T-helper 2 cell (primary cell): ENCODE measurements at places on chromosomes 3 and 15.

DNA sequence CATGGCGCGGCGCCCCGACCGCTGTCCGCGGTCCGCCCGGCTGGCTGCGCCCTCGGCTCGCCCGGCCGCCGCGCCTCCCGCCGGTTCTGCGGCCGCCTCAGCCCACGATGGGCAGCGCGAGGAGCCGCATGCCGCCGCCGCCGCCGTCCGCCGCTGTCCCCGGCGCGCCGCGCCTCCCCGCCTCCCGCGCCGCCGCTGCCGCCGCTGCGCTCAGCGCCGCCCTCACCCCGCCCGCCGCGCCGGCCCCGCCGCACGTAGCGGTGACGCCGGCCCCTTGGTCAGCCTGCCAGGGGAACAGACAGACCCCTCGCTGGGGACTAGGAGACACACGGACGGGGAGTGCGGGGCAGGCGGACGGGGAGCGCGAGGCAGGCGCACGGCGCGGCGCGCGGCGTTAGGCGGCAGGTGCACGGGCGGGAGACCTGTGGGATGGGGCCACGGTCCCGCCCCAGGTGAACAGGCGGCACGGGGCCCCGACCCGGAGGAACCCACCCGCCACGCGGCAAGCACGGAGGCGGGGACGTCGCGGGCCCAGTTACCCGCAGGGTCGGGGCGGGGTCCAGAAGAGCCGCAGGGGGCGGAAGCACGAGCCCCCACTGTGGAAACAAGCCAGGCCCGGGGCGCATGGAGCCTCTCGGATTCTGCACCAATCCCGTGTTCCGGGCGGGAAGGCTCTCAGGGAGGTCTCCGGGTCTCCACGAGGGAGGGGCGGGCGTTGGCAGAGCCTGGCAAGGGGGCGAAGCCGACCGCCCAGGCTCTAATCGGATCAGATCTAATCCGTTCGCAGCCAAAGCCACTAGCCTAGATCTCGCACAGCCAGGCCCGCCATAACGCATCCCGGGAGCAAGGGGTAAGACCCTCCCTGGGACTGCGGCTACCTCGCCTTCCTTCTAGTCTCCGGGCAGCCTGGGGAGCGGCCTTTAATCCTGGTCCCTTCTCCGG, at the start of gene CSPG5:
CSPG5 (minus strand) TSS at position 175 of the 942 bp plus-strand sequence; CDS start at position 3, 172 bp downstream.
- DNase-seq: peak; percentile 15

DNA sequence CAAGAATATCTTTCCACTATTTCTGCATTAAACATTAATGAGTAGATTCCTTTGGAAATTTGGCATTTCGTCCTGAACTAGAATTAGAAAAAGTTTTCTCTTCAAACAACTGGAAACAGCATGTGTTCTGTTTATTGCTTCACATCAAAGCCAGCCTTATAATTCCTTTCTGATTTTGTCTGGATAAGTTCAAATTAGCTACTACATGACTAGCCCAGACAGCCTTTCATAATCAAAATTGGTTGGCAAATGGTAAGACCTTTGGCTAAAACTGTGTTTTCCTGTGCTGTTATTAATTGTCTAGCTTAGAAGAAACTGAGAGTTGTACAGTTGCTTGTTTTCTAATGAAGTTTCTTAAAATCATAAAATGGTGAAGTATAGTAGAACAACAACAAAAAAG, 52.7 kb upstream of the P3H2 start:
- no peak for DNase-seq

GRCh38 chr3:107247116-107247515, 130.1 kb upstream of the CCDC54 start:
- DNase-seq: no peak

DNA sequence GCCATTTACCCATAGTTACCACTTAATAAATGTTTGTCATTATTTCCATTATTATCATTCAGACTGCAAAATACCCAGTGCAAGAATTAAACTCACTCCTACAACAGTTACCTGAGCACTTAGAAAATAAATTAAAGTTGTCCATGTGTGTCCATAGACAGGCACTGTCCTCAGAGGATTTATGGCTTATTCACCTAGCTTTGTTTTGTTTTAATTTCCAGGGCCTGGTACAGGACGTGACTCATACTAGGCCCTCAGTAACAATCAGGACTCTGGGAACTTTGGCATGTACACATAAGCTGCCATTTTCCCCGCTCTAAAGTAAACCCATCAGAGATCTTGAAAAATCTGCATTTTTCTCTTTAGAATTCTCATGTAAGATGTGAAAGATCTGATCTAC, 458.5 kb upstream of the ARRDC4 start:
- DNase-seq: no peak

- DNase-seq: no peak
Observed at GRCh38 chr3:189766416-189766815, 135.2 kb downstream of the TP63 start.

- DNase-seq: no peak
Observed at GRCh38 chr3:31106204-31106603, 211.7 kb upstream of the GADL1 start.

DNA sequence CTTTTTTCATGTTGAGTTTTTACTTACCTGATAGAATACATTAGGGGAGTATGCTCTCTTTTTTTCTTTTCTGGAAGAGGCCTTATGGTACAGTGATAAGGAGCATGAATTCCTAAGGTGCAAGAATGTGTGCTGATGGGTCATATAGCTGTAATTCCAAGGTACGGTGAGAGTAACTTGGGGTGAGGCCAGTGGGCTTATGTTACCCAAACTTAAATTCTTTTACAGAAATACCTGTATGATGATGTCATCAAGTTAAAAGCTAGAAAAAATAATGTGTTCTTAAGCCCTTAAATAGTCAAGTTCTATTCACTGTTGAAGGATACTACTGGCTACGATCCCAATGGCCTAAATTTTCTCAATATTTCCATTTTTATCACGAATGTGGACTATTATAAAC, 111.2 kb downstream of the GMPS start:
- no peak for DNase-seq

GRCh38 chr3:31968369-31968926, 12.6 kb downstream of the OSBPL10 start:
- DNase-seq: no peak

DNA sequence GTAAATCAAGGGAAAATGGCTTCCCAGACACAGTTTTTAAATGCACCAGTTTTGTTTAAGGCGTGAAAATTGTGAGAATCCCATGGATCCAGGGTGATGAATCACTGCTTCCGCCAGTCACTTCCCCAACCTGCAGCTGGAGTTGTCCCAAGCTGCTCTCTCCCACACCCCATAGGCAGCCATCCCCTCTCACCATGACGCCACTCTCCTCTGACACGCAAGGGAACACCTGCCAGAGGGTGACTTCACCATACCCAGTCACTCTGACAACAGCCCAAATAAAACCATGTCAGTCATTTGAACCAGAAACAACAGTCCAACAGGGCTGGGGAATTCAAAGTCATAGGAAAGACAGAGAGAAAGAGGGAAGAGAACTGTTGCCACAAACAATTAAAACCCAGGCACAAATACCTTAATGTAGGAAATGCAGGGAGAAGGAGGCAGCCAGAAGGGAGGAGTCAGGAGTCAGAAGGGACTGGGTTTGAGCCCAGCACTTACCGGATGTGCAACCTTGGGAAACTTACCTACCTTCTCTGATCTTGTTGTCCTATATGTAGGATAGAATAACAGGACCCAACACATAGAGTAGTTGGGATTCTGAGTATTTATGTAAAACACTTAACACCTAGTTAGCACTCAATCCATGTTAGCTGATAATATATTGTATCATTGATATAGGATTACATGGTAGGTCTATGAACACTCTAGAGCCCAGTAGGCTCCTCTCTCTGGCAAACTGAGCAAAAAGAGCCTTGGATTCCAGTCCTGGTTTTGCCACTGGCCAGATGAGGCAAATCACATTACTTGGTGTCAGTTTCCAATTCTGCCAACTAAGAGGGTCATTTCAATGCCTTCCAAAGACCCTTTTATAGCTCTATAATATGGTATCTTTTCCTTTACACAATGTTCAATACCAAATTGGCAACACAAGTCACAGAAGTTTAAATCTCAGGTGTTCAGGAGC, 326.3 kb upstream of the ICE2 start:
- no peak for DNase-seq

- DNase-seq: no peak
Observed at GRCh38 chr3:193865896-193866480, 270.0 kb upstream of the HES1 start.

DNA sequence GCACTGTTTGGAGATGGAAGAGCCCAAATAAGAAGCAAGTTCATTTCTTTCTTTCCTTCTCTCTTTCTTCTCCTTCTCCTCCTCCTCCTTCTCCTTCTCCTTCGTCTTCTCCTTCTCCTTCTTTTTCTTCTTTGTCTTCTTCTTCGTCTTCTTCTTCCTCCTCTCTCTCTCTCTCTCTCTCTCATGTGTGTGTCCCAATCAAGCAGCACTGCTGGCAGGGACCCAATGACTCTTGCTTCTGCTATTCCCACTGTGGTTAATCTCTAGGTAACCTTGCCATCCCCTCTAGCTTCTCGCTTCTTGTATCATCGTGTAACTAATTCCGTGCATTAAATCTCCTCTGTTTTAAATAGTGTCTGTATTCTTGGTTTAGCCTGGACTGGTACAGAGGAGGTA, 26.1 kb upstream of the ZNF280D start:
- no peak for DNase-seq

GRCh38 chr3:106862067-106862466, 515.2 kb upstream of the CCDC54 start:
- no peak for DNase-seq

- no peak for DNase-seq
Observed at GRCh38 chr3:143989461-143989860, 17.8 kb downstream of the DIPK2A start.

GRCh38 chr15:100101426-100102089, 240.2 kb downstream of the ADAMTS17 start:
- no peak for DNase-seq

DNA sequence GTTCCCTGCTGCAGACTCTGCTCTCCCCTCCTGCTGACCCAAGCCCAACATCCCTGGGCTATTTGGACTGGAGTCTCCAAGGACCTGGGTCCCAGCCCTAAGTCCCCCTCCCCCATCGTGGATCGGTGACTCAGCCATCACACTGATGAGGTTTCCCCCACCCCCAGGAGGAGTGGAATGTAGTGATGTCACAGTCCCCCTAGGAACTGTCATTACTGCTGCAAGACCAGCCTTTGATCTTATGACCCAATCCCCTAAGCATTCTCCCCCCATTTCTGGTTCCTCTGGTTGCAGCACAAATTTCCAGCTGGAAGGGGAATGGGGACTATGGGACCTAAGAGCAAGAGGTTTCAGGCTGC, 63.4 kb upstream of the CSPG4 start:
- no peak for DNase-seq

- no peak for DNase-seq
Observed at GRCh38 chr15:89458440-89458839, 37.9 kb downstream of the RHCG start.

- no peak for DNase-seq
Observed at GRCh38 chr3:64915778-64916177, 228.0 kb upstream of the ADAMTS9 start.

DNA sequence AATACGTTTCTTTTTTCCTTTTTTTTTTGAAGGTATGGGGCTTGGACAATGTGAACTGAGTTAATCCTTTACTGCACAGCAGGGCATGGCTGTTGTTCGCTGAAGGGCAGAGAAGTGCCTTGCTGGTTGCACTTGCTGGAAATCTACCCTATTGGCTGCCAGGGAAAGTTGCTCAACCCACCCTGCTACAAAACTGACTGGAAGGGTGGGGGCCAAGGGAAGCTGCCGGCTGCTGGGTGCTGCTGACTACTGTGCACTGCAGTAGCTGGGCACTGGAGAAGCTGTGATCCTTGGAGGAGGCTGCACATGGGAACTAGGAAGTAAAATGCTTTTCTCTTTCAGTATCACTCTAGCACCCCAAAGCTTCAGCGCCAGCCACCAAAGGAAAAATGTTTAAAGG, 70.5 kb downstream of the ETV5 start:
- DNase-seq: no peak

DNA sequence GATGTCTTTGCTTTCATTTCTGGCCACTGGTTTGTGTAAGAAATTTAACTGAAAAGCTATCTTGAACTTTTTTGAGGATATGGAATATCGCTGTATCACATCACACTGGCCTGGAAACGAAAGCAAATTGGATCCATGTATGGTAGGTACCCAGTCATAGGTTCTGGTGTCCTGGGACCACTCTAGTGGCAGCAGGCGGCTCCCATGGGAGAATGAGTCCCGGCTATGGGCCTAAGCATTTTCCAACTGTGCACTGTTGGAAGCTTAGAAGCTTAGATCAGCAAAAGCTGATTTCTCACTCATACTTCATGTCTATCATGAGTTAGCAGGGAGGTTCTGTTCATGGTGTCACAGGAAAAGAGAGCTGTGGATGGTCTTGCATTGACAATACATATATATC, 323.2 kb downstream of the PLCL2 start:
- DNase-seq: no peak

DNA sequence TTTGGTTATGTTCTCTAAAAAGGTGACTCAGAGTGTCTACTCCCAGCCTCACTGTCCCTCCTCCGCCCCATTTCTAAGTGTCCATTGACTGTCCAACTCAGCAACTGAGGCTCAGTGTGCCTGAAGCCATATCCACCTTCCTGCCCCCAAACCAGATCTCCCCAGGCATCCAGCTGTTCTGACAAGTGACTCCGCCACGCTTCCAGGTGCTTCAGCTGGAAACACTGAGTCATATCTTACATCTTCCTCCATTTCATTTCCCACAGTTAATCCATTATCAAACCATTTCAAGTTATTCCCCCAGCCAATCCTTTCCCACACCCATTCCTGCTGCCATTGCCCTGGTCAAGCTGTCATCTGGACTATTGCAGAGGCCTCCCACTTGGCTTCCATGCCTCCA, 17.1 kb downstream of the MAGEF1 start:
- DNase-seq: no peak

DNA sequence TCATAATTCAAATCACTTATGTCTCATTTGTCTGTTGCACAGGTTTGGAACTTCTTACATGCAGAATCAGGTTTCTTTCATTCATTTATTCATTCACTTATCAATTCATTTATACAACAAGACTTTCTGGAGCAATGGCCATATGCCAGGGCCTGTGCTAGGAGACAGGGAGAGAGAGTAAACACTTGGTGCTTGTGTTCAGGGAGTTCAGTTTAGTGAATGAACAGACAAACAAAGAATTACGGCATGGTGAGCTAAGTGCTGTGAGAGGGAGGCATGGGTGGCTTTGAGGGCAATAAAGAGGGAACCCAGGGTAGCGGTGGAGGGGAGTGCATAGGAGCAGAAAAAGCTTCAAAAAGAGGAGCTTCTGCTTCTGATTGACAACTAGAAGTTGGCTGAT, 8.5 kb upstream of the IREB2 start:
- no peak for DNase-seq

DNA sequence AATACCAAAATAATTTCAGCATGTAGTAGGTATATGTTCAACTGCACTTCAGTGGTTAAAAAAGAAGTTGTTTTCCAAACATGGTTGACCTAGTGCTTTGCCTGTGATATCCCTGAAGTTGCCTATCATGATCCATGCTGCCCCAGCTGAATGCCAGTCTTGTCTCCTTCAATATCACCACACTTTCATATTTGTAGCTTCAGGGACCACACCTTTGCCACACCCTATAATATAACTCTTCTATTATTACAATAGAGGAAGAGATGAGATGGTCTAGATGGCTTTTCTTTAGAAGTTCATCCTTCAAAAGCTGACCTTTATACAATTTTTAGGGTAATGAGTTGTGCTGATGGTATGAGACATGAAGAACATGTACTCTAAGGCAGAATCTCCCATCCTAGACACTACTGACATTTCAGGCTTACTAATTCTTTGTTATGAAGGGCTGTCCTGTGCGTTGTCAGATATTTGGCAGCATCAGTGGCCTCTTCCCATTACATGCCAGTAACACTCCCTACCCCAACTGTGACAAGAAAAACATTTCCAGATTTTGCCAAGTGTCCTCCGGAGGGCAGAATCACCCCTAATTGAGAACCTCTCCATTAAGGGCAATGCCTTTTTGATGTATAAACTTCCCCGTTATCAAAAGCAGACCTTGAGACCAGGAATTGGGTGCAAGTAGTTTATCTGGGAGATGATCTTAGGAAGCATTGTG, 76.2 kb upstream of the PLCL2 start:
- no peak for DNase-seq
